AG10803 (cell line): ENCODE measurements at places on chromosomes 5 and 9.

DNA sequence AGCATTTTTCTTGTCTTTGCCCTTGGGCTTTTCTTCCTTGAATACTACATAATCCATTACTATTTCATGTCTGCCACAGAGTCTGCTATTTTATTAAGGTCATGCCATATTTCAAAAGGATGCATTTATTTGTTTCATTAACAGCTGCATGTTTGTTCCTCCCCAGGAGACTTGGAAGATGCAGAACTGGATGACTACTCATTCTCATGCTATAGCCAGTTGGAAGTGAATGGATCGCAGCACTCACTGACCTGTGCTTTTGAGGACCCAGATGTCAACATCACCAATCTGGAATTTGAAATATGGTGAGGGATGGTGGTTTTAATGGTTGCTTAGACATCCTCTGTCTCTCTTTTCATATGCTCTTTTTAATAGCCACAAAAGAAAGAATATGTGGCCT, 4.0 kb downstream of the IL7R start:
- DNase-seq = peak; percentile 91

DNA sequence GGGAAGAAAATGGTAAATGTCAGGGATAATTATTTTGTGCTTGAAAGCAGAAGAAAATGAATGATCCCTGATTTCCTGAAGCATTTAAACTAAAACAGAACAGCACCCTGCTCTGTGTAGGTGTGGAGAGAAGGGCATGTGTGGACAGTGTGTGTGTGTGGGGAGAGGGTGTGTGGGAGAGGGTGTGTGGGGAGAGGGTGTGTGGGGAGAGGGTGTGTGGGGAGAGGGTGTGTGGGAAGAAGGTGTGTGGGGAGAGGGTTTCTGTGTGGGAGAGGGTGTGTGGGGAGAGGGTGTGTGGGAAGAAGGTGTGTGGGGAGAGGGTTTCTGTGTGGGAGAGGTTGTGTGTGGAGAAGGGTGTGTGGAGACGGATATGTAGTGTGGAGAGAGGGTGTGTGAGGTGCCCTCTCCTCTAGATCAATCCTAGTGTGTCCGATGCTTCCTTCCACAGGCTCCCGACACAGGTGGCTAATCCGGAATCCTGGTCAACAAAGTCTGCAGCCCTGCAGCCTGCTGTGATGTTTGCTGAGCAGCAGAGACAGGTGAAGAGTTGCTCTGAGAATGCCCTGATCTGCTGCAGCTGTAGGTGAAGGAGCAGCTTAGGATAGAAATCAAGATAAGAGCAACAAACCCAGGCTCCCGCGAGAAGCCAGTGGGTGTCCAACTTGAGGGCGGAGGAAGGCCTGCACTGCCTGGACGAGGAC, 15.5 kb downstream of the IRX4 start:
- DNase-seq = no peak

DNA sequence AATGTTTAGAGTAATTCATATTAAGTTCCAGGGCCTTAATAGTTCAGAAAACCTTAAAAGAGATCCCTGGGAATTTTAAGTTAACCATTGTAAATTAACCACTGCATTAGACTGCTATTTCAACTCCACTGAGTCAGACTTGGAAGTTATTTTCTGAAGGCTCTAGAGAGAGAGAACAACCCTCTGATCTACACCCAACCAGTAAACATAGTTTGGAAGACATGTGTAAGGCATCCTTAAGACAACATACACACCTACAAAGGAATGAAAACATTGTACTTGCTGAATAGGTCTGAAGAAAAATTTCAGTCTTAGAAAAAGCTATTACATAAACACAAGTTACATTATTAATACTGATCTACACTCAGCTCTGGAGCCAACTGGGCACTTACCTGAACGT, 158.2 kb upstream of the FST start:
- peak; percentile 34 for DNase-seq

GRCh38 chr5:41435276-41435675, 75.1 kb downstream of the PLCXD3 start:
- DNase-seq = no peak

DNA sequence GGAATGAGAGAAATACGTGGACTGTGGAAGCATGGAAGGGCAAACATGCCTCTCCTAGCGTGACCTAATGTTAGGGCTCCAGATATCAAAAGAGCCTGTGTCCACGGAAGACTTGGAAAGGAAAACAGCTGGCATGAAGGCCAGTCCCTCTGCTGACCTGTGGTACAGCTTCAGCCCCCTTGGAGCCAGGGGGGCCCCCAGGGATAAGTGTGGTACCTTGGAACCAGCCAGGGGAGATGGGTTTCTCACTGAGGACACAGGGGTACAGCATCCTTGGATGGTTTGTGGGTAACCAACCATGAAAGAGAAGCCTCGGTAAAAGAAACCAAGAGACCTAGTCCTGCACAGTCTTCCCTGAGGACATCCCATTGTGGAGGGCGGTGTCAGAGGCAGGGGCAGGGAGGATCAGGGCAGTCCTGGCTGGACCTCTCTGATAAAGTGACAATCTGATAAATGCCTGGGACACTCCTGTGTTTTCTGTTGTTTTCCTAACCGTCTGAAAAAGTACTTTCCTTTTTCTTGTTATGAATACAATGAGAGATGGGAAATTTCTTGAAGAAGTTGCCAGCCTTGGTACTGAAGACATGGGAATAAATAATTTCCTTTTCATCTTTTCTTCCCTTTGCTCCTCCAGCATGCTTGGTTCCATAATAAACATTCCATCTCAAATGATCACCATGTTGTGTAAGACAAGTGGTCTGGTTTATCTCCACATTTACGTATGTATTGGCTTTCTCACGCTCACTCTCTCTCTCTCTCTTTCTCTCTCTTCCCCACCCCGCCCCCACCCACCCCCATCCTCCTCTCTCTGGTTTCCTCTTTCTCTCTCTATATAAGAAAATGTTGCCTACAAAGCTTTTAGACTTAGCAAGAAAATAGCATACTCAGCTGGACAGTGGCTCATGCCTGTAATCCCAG, 102.1 kb downstream of the SUSD1 start:
- DNase-seq = peak; percentile 97

DNA sequence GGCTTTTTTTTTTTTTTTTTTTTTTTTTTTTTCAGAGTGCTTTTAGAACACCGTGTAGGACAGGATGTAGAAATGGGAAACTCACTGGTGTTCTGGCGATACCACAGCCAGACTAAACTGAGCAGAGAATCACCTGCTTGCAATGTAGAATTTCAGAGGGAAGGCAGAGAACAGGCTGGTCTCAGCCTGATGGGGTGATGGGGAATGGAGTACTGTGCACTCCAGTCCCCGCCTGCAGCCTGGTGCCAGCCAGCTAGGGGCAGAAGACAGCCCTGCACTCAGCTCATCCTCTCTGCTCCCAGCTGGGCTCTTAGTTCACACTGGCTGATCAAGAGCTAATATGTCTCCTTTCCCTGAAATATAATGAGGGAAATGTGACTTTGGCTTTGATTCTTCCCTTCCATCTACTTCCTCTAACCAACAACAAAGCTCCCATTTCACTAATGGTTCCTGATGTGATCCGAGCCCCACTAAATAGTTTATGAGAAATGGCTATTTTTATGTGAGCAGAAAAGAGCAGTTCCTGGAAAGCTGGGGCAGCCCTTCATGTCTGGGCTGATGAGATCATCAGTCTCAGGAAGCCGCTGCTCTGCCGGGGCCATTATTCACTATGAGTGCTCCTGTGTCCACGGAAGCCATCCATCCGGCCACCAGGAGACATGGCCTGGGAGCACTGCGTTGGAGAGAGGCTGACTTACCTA, 209.7 kb downstream of the GADD45G start:
- peak; percentile 18 for DNase-seq

GRCh38 chr9:117084221-117084620, 330.6 kb downstream of the ASTN2 start:
- DNase-seq = no peak

GRCh38 chr9:23830929-23831730, 5.1 kb upstream of the ELAVL2 start:
- DNase-seq = no peak

DNA sequence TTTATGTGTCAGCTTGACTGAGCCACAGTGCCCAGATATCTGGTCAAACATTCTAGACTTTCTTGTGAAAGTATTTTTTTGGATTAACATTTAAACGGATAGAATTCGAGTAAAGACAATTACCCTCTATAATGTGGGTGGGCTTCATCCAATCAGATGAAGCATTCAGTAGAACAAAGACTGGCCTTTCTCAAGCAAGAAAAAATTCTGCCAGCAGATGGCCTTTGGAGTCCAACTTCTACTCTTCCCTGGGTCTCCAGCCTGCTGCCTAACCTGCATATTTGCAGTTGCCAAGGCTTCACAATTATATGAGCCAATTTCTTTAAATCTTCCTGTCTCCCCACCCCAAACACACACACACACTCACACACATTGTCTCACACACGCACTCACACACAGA, 86.4 kb downstream of the MED10 start:
- DNase-seq = peak; percentile 26

DNA sequence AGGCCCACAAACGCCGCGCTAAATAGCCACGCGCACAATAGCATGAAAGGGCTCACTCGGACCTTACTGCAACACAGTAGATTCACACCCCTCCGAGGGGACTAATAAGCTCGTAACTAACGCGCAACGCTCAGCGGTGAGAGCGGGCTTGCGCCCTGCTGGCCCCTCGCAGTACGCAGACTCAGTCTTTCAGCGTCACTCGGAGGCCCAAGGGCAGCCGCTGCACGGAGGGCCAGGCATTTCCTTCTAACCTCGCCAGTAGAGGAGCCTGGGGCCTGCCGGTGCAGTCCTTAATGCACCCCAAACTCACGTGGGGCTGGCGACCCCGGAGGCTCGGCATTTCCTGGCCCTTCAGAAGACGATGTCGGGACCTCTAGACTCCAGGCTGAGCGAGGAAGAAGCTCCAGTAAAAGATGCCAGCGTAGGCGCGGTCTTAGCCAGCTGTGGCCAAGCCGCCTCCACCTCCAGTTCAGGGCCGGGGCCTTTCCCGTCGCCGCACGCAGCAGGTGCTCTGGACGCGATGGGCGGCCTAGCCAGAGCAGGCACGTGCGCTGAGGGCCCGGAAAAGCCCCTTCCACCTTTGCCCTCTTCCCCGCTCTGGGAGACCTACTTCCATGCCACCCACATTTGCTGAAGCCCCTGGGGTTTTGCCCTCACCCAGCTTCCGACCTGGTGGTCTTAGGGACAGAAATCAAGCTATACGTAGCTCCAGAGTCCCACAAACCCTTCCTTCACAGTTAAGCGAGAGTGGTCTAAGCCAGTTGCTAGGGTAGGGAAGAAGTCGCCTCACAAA, 38.3 kb upstream of the TIFAB start:
- DNase-seq = no peak

- DNase-seq = no peak
Observed at GRCh38 chr9:92632641-92633040, 37.3 kb downstream of the IPPK start.

- DNase-seq = no peak
Observed at GRCh38 chr5:144453753-144454152, 283.1 kb downstream of the KCTD16 start.

GRCh38 chr5:147626464-147626863, 116.6 kb upstream of the DPYSL3 start:
- DNase-seq = no peak

- peak; percentile 54 for DNase-seq
Observed at GRCh38 chr9:130824643-130825350, 10.3 kb upstream of the ABL1 start.

DNA sequence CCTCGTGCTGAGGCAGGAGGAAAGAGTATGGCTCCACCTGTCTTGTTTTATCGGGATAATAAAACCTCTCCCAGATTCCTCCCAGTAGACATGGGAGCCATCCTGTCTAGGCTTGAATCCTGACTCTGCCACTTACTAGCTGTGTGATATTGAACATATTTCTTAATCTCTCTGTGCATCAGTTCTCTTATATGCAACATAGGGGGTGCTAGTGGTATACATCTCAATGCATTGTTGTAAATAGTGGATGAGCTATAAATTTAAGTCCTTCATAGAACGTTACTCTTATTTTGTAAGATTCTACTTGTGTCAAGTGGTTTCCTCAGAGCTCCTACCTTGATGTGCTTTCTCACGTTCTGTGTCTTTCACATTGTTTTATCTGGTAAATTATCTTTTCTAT, 417.7 kb upstream of the POU5F2 start:
- no peak for DNase-seq

GRCh38 chr5:90560771-90561170, 2.2 kb downstream of the ADGRV1 start:
- DNase-seq = no peak

GRCh38 chr9:93064392-93065134, 6.1 kb downstream of the SUSD3 start:
- DNase-seq = no peak

DNA sequence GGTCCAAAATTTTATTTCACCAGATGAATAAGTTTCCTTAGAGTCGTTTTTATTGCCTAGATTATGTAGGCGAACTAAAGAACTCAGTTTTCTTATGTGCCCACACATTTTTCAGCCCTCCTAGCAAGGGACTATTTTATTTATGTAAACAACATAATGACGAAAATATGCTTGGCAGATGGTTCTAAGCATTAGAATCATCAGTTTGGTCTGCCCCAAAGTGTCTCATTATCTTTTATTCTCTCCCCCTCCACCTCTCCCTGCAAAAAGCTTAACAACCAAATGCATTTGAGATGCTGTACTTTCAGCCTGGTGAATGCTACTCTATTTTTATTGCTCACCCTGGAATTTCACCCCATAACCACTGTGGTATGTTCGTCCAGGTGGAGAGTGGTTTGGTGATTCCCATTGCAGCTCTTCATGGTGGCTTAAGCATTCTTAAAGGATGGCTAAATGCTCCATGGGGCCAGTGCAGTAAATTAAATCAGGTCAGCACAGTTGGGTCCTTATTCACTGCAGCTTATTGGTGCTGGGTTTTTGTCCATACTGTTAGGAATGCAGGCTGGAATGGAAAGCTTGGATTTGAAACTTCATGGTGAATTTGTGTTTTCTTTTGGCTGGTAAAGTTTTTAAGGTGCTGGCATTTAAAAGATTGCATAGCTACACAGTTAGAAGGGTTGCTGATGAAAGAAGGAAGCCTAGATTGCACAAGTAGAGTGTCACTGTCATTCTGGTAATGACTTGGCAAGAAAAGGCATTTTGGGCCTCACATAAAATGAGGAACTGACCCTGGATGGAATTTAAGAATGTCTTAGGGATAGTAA, 39.2 kb downstream of the TLE4 start:
- DNase-seq = peak; percentile 99

GRCh38 chr5:80109646-80110478, 74.7 kb downstream of the THBS4 start:
- no peak for DNase-seq

- DNase-seq = no peak
Observed at GRCh38 chr5:30197662-30198061, 995.8 kb upstream of the CDH6 start.

DNA sequence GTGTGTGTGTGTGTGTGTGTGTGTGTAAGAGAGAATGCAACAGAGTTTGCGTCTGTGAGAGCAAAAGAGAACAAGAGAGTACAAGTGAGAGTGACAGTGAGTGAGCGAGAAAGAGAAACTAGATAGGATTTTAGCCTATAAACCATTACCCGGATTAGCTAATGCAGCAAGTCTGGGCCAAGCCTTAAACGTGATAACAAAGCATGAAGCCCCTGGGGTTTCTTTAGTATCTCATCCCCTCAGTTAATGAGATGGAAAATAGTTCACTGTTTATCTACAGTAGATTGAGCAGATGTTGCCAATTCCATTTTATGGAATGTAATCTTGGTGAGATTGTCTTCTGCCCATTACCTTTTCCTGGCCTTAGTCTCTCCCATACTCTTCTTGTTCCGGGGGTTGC, 114.5 kb downstream of the MAT2B start:
- DNase-seq = no peak
